ENCODE measurements at places on chromosomes 7 and 10. TPM values are rescaled to one million over a fixed set of nuclear protein-coding genes. Genes with fewer than 3 reads are reported as not detected.
A peak's percentile ranks its signal among the peaks of the same experiment; 100 is the strongest.

Gene SPDYE8
- not detected for total RNA-seq

Gene SLC26A5
- total RNA-seq: not detected

Gene CRHR2
- not detected for total RNA-seq

Gene TACC2
- not detected for total RNA-seq

DNA sequence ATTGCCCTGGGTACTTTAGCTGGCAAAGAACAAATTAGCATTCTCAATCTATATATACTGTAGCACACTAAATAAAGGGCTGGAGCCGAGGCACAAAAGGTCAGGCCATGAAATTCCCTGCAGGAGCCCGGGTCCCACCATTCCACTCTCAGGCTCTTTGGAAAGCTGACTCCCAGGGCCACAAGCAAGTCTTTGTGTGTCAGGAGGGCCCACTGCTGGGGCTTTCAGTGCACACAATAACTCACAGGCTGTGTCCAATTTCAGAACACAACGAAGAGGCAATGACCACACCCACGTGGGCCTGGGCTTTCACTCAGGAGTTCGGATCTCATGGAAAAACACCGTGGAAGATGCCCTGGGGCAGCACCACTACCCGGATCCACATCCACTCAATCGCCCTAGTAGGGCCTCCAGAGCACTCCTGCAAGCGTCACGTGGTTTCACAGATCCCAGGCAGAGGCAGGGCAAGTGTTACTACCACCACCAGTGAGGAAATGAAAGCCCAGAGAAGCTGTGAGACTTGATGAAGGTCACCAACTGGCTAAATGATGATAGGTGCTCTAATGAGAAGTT lies 60.3 kb downstream of the COBL start:
- no peak overlapping the region for H3K4me3 ChIP-seq
- peak; percentile 19 for DNase-seq
- H3K36me3 ChIP-seq: no peaks in the 10 kb centered on the region
- no peaks in the 10 kb centered on the region for H3K27me3 ChIP-seq
- no peak overlapping the region for H3K27ac ChIP-seq
- H3K4me1 ChIP-seq: no peaks in the 10 kb centered on the region

DNA sequence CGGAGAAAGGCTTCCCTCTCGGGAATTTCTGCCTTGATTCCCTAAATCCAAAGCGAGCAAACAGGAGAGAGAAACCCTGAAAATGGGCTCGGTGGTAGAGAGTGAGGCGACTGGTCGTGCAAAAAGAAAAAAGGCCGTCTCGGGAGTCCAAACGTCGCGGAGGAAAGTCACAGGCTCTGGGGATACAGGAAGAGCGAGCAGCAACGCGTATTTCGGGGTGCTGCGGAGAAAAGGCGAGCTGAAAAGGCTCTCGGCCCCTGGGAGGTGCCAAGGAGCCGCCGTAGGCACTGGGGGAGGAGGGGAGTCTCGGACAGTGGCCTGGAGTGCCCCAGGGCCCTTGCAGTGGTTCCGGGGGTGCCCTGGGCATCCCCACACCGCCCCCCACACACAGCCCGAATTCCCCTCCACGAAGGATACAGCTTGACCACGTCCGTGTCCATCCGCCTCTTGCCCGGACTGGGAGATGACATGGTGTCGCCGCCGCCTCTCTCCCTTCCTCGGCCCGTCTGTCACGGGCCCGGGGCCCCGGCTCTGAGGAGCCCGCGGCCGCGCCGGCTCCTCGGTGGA lies 591 bp downstream of the UBE2H start:
- peaks cover 10% of the 10 kb centered on the region for H3K4me1 ChIP-seq
- H3K27ac ChIP-seq: no peak overlapping the region
- no peak overlapping the region for H3K4me3 ChIP-seq
- no peaks in the 10 kb centered on the region for H3K27me3 ChIP-seq
- peak; percentile 70 for DNase-seq
- peaks cover 2% of the 10 kb centered on the region for H3K36me3 ChIP-seq

DNA sequence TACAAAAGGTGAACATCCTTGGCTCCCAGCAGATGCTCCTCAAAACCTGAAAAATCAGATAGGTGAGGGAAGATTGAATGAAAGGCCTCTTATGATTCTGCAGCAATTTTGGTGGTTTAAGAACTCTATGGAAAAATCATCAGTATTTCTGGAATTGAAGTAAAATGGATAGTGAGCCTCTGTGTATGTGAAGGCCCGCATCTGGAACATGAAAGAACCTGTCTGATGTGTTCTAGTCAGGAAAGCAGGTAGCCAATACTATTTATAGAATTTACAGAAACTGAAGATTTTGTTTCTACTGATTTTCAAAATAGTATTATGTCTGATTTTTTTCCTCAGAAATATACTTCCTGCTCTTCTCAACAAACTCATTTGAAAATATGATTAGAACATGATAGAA lies 37.3 kb downstream of the EGFR start:
- peaks cover 4% of the 10 kb centered on the region for H3K27me3 ChIP-seq
- no peak overlapping the region for H3K4me3 ChIP-seq
- DNase-seq: no peak
- no peak overlapping the region for H3K27ac ChIP-seq

DNA sequence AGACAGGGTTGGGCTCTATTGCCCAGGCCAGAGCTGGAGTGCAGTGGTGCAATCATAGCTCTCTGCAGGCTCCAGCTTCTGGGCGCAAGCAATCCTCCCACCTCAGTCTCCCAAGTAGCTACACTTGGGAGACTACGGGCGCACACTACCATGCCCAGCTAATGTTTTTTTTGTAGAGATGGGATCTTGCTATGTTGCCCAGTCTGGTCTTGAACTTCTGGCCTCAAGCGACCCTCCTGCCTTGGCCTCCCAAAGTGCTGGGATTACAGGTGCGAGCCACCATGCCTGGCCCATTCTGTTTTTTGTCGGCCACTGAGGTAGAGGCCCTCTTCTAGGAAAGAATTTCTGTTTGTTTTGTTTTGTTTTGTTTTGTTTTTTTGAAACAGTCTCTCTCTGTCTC lies 12.2 kb downstream of the ALKBH4 start:
- H3K36me3 ChIP-seq: peaks cover 3% of the 10 kb centered on the region
- no peaks in the 10 kb centered on the region for H3K27me3 ChIP-seq
- H3K4me1 ChIP-seq: no peaks in the 10 kb centered on the region
- H3K27ac ChIP-seq: no peak overlapping the region

- no peaks in the 10 kb centered on the region for H3K27me3 ChIP-seq
- H3K27ac ChIP-seq: no peak overlapping the region
- peaks cover 9% of the 10 kb centered on the region for H3K4me1 ChIP-seq
Observed at GRCh38 chr7:151271699-151272355, 23.3 kb upstream of the SMARCD3 start.

DNA sequence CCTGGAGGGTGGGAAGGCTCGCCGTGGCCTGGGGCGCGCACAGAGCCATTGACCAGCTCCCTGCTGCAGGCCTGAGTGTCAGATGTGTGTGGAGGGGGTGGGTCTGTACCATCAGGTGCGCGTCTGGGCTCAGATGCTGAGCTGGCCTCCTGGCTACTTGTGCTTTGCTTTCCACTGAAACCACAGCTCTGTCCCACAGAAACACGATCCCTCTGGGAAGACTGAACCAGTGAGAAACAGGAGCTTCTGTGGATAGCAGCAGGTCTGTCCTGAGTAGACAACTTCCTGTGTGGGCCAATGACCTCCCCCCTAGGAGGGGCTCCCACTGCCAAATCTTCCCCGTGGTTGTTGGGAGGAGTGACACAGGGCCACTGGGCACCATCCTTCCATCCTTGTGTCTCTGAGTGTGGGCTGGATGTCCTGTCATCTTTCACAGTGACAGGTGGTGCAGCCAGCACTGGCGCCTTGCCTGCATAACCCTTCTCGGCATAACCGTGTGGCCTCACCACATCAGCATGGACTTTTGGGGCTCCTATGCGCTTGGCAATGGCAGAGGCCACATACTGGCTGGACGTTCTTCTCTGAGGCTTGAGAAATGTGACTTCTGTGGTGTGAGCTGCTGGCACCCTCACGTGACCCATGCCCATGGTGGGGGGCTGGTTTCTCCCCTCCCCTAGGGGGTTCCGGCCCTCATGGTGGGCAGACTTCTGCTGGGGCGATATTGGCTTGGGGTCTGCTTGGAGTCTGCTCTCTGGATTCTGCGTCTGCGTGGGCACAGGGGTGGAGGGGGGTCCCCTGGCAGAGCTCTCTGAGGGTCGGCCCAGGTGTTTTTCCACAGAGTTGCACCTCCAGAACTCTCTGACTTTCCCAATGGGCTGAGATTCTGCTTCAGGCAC lies 245.5 kb upstream of the GRB10 start:
- H3K36me3 ChIP-seq: no peaks in the 10 kb centered on the region
- no peak for DNase-seq
- H3K4me1 ChIP-seq: no peaks in the 10 kb centered on the region
- no peak overlapping the region for H3K27ac ChIP-seq
- no peak overlapping the region for H3K4me3 ChIP-seq

Data from activated CD8-positive, alpha-beta memory T cell treated with anti-CD3 and anti-CD28 coated beads, Interleukin-2, amount 10 ng/mL, durations not matched to agents 7 days and 5 days (primary cell).